ENCODE measurements at places on chromosomes 7 and 10.

- no peak for DNase-seq
Measured at GRCh38 chr10:58968389-58968755, 208.1 kb upstream of the PHYHIPL start.

DNA sequence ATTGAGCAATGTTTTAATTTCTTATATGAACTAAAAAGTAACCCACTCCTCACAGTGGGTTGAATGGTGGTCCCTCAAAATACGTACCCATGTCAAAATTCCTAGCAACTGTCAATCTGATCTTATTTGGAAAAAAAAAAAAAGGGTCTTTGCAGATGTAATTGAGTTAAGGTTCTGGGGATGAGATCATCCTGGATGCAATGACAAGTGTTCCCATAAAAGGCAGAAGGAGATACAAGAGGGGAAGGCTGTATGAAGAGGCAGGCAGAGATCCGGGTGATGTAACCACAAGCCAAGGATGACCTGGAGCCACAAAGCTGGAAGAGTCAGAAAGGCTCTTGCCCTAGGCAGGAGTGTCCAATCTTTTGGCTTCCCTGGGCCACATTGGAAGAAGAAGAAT is 516.3 kb upstream of the MKI67 start:
- DNase-seq: no peak

DNA sequence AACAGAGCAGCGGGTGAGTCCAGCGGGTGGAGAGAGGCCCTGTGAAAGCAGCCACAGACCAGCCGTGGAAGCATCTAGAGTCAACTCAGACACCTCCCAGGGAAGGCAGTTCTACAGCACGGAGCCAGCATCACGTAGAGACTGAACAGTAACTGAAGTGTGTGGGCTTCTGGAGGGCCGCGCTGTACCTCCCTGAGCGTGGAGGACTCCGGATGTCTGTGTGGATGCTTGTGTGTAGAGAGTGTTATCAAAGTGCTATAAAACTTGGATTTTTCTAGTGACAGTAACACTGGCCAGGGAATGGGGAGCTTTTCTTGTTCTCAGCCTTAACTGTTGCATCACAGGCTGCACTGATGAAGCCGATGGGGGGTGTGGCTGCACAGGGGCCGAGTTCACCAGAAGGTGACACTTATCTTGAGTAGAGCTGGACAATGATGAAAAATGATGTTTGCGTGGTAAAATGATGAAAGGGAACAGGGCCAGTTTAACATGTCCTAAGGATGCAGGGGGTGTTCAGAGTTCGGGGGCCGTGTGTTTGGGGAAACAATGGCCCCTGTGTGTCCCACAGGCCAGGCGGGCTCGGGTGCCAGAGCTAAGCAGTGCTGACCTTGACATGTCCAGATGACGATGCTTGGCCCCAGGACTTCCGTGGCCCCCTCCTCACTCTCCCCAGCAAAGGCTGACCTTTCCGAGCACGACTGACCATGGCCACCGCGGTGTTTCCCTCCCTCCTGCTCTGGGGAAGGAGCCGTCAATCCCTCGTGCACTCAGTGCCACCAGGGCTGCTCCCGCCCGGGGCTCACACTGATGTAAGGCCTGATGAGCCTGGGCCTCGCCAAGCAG is 21.9 kb downstream of the MNX1 start:
- DNase-seq: no peak

GRCh38 chr10:33388785-33389184 is 54.3 kb upstream of the NRP1 start:
- DNase-seq: no peak

- DNase-seq: no peak
Measured at GRCh38 chr10:79310911-79311573, 36.2 kb upstream of the PPIF start.
